Stimulated activated CD4-positive, alpha-beta T cell treated with anti-CD3 and anti-CD28 coated beads, Interleukin-1b, Interleukin-23, amount 100 ng/mL, for 48 hours (primary cell): ENCODE measurements at places on chromosomes 3 and 15.

DNA sequence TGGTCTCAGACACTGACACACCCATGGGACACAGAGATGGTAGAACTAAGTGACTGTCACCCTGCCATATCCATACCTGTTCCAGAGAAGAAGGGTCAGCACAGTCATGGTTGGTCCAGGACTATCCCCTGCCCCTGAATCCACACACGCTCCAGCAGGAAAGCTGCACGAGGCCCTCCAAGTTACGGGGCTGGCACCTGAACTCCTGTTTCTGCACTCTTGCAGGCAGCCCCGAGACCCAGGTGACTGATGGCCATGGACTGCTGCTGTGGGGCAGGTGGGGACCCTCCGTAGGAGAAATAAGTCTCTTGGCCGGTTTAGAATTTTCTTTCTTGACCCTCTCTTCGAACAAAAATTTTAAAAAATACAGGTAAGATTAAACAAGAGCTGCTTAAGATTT, 30.6 kb downstream of the CHDH start:
- DNase-seq = no peak

- DNase-seq = no peak
Measured at GRCh38 chr15:42681119-42681518, 55.8 kb downstream of the CDAN1 start.

DNA sequence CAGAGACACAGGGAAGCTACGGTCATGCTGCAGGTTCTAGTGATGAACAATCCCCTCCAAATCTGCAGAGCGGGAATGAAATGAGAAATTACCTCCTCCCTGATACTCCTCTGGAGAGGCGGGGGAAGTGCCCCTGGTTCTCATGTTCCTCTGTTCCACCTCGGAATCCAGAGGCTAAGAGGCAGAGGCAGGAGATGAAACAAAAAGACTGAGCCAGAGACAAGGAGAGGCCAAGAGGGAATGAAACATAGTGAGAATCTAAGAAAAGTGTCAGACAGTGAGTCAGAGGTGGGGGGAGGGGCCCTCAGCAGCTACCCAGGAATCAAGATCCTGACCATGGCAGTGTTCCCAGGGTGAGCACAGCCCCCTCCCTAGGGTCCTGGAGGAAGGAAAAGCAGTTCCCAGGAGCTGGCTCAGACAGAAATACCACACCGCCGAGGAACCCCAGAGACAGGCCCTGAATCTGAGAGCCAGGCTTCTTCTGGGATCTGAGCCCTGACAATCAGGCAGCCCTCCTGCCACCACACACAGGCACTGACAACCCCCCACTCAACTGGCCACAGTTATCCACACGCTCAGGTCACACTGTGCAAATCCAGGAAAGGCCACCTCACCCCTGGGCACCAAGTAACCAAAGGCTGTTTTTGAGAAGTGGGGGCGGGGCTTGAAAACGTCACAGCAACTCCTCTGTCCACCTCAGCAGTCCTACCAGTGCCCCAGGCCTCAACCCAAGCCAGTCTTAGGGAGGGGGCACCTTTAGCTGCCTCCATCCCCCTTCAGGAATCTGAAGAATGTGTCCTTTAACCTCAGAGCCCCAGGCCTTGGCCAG, 2.4 kb downstream of the CSRNP1 start:
- peak; percentile 61 for DNase-seq

GRCh38 chr3:184601576-184602371, 40.2 kb downstream of the EPHB3 start:
- DNase-seq = no peak

GRCh38 chr15:40388941-40389823, 6.7 kb downstream of the KNSTRN start:
- DNase-seq = no peak
